ENCODE measurements at places on chromosomes 1 and 21.

- DNase-seq = peak; percentile 92
Measured at GRCh38 chr1:156676820-156677615, at the start of gene NES. Gene NES, minus strand, starts transcription at chr1:156677407. Its CDS starts 143 bp downstream, at chr1:156677264.

- no peak for DNase-seq
Measured at GRCh38 chr1:112536561-112536960, 27.8 kb downstream of the WNT2B start.

DNA sequence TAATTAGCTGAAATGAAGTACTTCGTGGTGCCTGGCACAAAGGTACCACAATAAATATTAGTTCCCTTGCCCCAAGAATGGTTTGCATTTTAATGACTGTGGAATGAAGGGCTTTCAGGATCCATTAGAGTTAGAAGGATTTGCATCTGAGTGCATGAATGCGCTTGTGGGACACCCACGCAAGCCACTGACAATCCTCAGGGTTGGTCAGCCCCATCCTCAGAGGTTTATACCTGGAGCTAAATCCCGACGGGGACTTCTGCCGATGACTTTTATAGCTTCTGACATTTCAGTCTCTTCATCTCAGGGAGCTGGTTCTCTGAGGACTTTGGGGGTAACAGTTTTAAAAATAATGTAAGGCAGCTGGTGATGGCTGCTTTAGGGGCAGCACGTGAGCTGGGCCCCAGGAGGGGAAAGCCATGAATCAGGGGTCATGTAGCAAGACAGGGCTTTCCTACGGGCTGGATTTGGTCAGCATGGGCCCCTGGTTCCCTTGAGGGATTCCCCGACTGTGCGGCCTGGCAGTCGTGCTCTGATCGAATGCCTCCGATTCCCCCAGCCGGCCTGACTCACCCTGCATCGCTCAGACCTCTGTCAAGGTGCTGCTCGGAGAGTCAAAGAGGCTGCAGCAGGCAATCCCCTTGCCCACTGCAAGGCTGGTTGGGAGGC, 20.8 kb upstream of the IL10 start:
- DNase-seq = no peak

GRCh38 chr1:110465038-110465813, 14.3 kb downstream of the PROK1 start:
- DNase-seq = no peak

- no peak for DNase-seq
Measured at GRCh38 chr1:43868741-43869067, 64.9 kb upstream of the ARTN start.

- no peak for DNase-seq
Measured at GRCh38 chr1:115060501-115060900, 28.8 kb downstream of the TSPAN2 start.

DNA sequence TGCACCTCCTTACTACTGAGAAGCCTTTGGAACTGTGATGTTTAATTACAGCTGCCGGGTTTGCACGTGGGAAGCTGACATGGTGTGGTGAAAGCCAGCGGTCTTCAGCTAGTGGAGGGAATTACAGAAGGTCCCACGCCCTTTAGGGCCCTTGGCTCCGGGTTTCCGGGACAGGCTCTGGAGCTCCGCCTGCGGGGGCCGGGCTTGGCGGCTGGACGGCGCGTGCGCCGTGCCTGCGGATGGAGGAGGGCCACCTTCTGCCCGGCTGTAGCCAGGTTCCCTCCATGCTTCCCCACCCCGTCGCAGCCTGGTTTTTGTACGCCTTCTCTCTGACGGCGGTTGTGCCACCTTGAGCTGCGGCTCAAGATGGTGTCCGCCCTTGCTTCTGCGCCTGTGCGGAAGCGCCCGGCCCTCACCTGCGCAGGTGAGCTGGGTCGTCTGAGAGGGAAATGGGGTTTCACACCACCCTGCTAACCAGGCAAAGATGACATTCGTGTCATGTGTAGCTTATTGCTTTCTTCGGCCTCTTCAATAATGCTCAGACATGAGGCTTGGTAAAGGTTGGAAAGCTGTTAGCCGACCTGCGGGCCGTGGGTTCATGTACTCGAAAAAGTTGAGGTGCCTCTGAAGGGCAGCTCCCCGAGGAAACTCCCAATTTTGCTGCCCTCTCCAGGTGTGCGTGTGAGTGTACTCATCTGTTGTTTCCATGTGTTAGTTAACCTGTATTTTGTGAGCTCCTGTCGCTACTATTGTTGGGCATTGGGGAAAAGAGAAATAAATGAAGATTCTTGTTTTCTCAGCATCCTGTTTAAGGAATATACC, 36.6 kb upstream of the OPRD1 start:
- DNase-seq = peak; percentile 69

GRCh38 chr21:34647555-34647954, 21.2 kb upstream of the CLIC6 start:
- DNase-seq = peak; percentile 33

GRCh38 chr1:226990133-226990716, 50.1 kb downstream of the COQ8A start:
- no peak for DNase-seq

- no peak for DNase-seq
Measured at GRCh38 chr1:183346276-183346732, 71.9 kb downstream of the NMNAT2 start.

GRCh38 chr1:21736876-21737275, 46.1 kb downstream of the USP48 start:
- no peak for DNase-seq

- DNase-seq = peak; percentile 54
Measured at GRCh38 chr1:245888809-245889208, 618.3 kb downstream of the SMYD3 start.

DNA sequence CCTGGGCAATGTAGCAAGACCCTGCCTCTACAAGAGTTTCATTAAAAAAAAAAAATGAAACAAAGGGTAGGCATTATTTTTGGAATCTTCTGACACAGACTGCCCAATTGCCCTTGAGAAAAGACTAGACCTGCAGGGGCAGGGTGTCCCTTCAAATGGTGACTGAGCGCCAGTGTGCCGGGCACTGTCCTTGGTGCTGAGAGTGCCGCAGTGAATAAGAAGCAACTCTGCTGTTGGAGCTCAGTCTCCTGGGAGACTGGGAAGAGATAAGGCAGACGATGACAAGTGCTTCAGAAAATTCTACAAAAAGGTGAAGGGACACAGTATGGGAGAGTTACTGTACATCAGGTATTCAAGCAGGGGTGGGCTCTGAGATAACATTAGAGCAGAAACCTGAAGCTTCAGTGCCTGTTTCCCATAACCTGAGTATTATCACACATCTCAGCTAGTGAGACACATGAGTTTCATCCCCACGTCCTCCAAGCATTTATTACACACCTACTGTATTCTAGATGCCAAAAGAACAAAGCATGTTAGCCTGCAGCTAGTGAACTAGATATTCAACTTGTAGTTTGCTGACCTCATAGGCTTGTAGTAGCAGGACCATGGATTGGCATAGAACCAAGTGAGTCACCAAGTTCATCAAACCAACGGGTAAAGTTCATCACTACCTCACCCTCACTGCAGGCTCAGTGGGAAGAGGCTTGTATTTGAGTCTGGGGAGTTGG, 18.4 kb upstream of the RPL11 start:
- no peak for DNase-seq

GRCh38 chr21:44800103-44800502, 1.5 kb downstream of the UBE2G2 start:
- peak; percentile 70 for DNase-seq

GRCh38 chr1:167158813-167159275, 61.8 kb upstream of the POU2F1 start:
- no peak for DNase-seq

GRCh38 chr1:37398096-37398495, 76.3 kb upstream of the ZC3H12A start:
- DNase-seq = no peak

- DNase-seq = no peak
Measured at GRCh38 chr21:32155226-32155625, 123.6 kb downstream of the MIS18A start.

Measured in NCI-H526 (cell line).